ENCODE measurements at places on chromosomes 2 and 18.

- DNase-seq: no peak
Measured at GRCh38 chr2:205024822-205025518, 479.7 kb downstream of the PARD3B start.

- DNase-seq: no peak
Measured at GRCh38 chr2:19801367-19802080, 100.3 kb downstream of the TTC32 start.

GRCh38 chr2:55168221-55169154 lies 63.6 kb downstream of the CLHC1 start:
- peak; percentile 70 for DNase-seq

GRCh38 chr2:72738096-72738495 lies 87.7 kb downstream of the EXOC6B start:
- DNase-seq: no peak

- no peak for DNase-seq
Measured at GRCh38 chr2:106833256-106833655, 52.7 kb downstream of the ST6GAL2 start.
